Upper lobe of left lung (tissue), 6 donors: ENCODE measurements at places on chromosomes 2 and 18.

GRCh38 chr2:70686577-70687460 lies 81.2 kb downstream of the ADD2 start:
- no peak for DNase-seq

- no peak for DNase-seq
Observed at GRCh38 chr2:207480521-207481040, 49.2 kb upstream of the CREB1 start.

DNA sequence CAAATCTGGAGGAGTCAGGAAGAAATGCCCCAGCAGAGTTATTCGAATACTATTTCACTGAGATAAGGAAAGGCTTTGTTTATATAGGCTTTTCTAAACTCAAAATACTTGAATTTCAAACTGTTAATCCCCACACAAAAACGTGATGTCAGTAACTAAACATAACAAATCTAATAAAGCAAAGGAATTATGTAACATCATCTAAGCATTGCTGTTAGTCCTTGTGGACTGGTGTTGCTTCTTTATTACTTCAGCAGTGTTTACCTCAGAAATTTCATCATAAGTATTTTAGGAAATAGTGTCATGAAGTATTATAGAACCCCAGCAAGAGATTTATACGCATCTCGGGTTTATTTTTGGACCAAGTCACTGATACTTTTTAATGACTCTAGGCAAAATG lies 19.7 kb upstream of the SANBR start:
- DNase-seq, result no peak

DNA sequence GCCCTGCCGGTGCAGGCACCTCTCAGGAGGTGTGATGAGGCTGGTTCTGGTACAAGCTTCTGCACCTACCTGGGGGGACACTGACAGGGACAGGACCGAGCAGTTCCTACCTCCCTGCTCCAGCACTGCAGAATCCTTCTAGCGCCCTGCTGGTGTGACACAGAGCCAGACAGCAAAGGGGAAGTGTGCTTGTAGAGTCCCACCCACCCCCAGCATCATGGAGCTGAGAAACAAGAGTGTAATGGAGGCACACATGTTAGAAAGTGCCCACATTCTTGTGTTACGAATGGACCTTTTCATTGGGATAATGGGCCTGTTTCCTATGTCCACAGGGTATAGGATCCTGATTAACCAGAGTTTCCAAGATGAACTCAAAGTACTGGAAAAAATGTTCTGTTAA lies 38.3 kb downstream of the OXER1 start:
- DNase-seq, result peak; percentile 41

- DNase-seq, result no peak
Observed at GRCh38 chr18:63514888-63515678, 27.1 kb upstream of the SERPINB12 start.

GRCh38 chr2:39922679-39923405 lies 143.8 kb upstream of the THUMPD2 start:
- no peak for DNase-seq

DNA sequence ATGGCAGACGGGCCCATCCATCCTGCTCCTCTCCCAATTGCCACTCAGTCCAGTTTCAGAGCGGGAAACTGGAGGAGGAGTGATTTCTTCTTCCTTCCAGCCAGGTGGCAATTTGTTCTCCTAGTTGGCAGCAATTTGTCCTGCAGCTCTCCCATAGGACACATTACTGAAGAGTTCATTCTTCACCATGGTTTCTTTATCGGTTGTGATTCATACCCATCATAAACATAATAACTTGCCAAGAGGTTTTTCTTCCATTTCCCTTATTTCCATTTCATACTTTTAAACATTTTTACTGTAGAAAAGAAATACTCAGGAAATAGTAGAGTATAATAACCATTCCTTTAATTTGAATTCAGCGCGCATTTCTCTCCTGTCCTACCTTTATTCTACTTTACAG lies 377.9 kb upstream of the RAB12 start:
- DNase-seq, result no peak

DNA sequence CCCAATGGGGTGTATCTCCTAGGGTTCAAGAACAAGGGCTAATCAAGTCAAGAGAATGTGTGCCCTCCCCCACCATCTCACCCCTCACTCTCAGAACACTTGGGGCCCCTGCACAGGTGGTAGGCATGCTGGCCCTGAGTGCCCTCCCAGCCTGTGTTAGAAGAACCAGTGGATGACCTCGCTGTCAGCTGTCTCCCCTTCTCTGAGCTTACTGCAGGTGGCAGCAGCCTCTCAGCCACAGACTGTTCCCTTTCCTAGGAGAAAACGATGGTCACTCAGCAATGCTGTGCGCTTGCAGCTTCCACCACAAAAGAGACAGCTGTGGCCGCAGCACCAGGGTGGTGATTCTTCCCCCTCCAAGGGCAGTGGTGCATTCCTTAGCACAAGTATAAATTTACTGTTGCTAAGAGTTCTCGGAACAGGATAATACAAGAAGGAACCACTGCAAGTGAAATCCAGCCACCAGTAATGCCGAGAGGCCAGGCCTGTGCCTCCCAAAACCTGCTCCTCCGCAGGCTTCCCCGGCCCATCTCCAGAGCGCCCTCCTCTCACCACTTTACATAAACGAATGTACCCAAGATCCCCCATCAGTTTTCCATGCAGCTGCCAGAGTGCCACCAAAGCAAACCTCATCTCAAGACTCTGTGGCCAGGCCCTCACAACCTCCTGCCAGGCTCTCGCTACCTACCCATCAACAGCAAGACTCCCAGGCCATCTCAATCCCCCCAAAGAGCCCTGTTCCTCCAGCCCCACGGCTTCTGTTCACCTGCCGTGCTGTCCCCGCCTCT lies 935 bp upstream of the RAMP1 start:
- DNase-seq, result peak; percentile 42

DNA sequence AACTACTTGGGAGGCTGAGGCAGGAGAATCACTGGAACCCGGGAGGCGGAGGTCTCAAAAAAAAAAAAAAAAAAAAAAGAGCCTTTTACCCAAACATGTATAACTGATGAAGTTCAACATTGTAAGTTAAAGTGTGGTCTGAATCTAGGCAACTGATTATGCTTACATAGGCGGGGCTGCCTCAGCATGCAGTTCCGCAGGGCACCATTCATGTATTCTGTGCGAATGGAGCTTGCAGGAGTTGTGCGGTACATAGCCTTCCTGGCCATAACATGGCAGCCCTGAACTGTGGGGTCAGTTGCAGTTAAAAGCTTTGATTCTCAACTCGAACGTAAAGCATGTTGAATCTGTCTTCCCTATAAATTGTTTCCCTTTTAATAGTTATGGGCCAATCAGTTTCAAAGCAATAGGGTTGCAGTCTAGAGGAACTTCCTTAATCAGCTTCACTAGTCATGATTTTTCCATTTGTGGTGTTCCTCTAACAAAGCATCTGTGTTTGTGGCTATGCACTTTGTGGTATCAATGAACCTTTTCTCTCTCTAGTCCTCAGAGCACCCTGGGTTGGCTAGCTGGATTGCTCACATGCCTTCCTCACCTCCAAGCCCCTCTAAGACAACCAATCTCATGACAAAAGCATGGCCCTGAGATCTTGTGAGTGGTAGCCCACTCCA lies 30.6 kb upstream of the CEP68 start:
- DNase-seq, result no peak

- DNase-seq, result no peak
Observed at GRCh38 chr2:228793116-228793515, 478.0 kb downstream of the PID1 start.

- DNase-seq, result peak; percentile 60
Observed at GRCh38 chr2:14182227-14182946, 450.1 kb upstream of the LRATD1 start.

GRCh38 chr2:143463719-143464118 lies 334.5 kb downstream of the ARHGAP15 start:
- DNase-seq, result no peak

GRCh38 chr2:119469661-119470297 lies 38.1 kb downstream of the TMEM37 start:
- no peak for DNase-seq

DNA sequence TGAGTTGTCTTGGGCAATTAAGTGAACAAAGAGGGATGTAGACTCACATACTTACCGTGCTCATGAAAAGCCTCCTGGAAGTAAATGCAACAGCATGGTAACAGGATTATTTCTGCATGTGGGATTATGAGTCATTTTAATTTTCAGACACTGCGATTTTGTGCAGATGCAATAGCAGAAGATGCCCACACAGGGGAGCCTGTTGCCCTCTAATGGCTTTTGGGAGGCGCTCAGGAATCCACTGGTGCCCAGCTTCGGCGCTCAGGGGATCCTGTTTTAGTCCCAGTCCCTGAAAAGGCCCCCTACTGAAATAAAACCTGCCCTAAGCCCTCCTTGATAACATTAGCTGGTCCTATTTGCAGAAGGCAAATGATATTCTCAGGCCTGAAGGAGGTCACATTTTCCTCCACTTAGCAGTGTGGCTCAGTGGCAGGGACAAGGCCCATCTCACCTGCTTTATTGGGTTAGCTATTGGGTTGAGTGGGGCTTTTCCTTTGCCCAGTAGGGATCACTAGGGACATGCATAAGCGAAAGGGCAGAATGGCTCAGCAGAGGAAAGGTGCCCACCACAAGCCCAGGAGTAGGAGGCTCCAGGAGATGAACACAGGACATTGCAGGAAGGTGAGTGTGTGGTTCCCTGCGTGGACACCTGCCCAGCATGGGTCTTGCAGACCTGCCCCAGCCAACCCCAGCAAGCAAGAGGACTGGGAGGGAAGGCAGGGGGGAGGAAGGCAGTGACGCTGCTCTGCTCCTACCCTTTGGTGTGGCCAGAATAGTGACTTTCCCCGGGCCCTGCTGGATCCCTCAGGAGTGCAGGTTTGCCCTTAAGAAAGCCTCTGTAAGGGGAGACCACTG lies 26.5 kb upstream of the KCNS3 start:
- peak; percentile 6 for DNase-seq

DNA sequence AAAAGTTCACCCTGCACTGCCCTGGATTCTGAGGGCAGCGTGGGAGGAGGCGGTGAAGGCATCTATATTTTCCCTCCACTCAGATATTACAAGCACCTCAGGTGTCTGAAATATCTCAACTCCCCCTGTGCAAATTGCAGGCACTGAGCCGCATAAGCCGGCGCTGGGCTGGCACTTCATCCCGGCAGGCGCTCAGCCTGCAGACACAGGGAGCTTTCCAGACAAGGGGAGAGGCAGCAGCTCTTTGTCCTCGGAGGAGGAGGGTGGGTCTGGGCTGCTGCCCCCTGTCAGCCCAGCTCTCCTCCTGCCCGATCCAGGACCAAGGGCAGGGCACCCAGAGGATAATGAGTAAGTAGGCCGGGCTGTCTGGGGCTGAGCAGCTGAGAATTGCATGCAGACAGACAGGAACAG lies 189.3 kb upstream of the MYT1L start:
- DNase-seq, result no peak

DNA sequence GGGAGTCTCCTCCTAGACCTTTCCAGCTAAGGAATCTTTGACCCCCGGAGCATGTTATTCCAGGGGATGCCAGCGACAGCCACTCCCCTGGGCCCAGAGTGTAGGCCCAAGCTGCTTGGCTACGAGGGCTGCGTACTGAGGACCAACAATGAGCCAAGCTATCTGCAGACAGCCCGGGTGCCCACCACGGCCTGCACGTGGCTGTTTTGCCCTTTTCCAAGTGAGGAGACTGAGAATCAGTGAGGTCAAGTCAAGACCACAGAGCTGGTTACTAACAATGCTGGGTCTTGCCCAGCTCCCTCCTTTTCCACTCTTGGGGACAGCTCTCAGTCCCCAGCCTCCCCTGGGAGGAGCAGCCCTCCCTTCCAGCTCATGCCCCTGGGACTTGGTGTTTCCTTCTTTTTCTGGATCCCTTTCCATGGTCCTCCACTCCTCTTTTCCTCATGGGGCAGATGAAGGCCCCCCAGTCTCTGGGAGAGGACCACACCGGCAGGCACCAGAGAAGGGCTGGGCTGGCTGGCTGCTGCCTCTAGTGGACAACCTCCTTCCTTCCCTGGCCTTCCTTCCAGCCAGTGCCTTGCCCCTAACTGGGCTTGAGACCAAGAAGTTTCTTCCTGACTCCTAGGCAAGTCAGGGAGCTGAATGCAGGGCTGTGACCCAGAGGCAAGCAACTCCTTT lies 550 bp upstream of the MALL start:
- peak; percentile 85 for DNase-seq

DNA sequence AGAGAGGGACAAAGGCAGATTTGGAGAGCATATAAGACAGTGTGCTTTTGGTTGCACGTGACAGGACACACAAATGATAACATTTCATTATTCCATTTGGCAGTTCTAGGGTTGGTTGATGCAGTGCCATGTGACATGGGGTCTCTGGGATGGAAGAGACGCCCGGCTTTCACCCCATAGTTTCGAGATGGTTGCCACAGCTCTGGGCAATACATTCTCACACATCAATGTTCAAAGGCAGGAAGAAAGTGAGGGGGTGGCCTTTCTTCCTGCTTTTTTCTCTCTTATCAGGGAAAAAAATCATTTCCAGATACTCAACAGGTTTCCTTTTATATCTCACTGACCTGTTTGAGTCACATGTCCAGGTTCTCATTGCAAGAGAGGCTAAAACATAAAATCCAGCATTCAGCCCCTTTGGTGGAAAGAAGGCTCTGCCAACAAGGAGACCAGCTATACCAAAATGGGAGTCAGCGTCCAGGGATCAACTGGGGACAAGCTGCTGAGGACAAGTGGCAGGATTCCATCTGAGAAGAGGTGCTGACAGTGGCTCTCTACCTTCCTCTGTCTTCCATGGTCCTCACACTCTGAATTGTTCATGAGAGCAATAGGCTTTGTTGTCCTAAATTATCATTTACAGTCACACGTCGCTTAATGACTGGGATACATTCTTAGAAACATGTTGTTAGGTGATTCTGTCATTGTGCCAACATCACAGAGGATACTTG lies 29.1 kb upstream of the ANKRD44 start:
- no peak for DNase-seq

DNA sequence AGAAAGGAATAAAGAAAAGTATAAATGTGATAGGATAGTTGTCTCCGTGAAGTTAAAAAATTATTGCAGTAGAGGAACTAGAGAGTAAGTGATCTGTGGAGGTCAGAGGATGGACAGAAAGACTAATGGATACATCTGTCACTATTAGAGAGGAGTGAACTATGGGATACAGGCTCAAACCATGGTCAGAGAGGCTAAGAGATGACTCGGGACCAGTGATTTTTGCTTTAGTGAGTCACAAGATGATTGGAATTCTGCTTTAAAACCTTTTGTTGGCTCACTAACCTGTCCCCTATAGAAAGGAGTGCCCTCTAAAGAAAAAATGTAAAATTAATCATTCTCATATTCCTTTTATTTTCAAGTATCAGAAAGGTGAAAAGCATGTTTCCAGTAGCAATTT lies 30.3 kb downstream of the ALMS1 start:
- no peak for DNase-seq
